NCI-H146 (cell line): ENCODE measurements at places on chromosomes 7 and 10.

DNA sequence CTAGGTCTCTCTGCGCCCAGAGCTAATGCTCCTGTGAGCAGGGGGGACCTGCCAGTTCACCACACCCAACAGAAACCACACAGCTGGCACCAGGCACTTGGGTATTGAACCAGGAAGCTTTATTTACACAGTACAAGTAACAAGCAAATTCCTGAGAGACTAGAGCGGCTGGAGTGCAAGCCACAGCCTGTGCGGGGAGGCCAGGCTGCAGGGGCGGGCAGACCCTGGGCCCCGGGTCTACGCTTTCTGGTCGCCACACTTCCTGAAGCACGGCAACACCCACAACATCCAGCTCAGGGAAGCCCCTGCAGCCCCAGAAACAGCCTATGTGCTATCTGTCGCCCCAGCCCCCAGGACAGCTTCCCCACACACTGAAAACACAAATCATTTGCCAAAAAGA, 125.0 kb downstream of the FAM53B start:
- no peak for DNase-seq

DNA sequence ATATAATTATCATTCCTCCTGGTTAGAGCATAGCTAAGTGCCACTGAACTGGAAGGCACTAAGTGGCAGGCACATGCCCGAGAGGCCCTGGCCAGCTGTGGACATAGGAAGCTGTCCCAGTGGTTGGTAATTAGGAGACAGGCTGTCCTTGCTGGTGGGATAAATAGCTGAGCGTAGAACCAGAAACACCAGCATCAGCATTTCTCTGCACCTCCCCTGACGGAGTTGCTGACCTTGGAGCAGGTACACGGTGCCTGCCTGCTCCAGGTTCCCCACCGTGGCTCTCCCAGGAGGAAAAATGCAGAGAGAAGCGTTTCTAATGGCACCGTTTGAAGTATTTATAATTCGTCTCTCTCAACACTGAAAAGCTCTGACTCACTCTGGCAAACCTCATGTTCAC, 5.6 kb upstream of the ABLIM1 start:
- peak; percentile 32 for DNase-seq

DNA sequence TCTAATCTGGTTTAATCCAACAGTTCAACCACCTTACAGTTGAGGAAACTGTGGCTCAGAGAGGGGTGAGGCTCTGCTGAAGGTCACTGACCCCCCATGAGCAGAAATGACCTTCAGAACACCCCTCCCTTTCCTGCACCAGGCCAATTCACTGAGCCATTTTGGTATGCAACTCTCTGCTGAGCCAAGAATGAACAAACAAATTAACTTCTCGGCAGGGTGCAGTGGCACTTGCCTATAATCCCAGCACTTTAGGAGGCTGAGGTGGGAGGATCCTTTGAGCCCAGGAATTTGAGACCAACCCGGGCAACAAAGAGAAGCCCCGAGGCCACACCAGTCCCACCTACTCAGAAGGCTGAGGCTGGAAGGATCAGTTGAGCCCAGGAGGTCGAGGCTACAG, 29.8 kb downstream of the PDGFA start:
- DNase-seq = no peak

DNA sequence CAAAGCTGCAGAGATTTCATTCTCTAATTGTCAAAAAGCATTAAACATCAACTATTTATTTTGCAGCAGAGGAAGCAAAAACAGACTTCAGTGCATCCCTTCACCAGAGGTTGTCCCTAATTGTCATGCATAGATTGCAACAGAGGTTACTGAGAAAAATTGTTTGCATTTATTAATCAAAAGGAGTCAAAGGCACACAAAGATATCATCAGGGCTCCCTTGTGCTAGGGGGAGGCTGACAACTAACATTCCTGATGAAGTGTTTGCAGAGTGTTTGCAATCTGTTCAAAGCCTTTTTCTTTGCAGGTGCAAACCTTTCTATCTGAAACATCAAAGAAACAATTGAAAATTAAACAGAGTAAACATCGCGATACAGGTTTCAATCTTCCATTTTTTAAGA, 227.5 kb downstream of the TEX36 start:
- DNase-seq = no peak

- DNase-seq = no peak
Measured at GRCh38 chr7:54179321-54180029, 362.7 kb upstream of the VSTM2A start.

DNA sequence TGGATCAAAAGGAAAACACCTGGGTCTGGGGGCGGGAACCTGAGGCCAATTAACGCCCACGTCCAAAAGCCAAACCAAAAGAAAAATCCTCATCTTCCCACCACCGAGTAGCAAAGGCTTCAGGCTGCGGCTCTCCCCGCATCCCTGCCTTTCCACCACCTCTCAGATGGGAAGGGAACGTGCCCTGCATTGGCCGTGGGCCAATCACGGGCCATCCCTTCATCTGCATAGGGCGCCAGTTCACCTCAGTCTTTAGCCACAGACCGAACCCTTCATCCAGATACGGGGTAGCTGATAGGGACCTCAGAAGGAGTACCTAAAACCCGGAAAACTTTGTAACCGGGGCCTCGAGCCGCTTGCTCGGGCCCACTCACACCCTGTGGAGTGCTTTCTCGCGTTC, 626 bp downstream of the PRPF18 start:
- DNase-seq = peak; percentile 41

DNA sequence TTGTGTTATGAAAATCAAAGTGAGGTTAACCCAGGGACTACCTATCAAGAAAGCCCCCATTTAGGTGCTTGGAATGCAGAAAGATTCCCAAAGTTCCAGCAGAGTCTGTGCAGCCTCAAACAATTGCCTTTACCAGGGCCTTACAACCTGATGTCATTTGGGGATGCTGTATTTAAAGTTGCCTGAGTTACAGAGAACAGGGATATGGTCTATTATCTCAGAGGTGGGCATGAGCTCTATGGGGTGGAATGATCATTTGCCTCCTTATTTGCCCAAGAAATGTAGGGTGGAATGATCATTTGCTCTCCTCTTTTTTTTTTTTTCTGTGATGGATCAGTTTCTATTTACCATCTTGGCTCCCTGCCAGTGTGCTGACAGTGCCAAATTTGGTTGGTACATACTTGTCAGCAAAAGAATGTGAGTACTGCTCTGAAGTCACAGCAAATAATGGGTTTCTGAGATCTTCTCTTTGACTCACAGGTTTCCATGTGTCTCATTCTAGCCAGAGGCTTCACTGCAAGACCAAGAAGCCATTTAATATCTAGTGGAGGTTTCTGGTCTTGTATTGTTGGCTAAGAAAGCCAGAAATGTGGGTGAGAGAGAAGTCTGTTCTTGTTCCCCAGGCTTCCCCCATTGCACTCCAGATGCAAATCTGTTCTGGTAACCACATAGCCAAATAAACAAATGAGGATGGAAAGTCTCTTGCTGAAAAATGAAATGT, 45.5 kb upstream of the ZNRF2 start:
- peak; percentile 87 for DNase-seq

DNA sequence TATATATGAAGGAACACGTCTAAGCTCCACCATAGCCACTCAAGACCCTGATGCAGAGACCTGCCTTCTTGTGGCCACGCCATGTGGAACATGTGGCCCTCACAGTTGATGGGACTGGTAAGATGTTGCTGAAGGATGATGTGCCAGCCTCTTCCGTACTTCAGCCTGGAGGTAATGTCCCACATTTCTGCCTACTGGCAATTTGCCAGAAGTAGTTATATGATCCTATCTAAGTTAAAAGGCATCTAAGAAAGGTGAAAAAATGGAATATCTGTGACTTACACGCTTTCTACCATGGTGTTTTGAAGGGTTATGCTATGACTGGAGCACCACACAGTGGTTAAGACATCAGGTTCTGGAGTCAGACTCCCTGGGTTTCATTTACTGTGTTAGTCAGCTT, 948.7 kb upstream of the GHITM start:
- DNase-seq = no peak

GRCh38 chr7:82131215-82131614, 312.4 kb downstream of the CACNA2D1 start:
- no peak for DNase-seq

GRCh38 chr7:35828817-35829216, 28.0 kb downstream of the SEPTIN7 start:
- DNase-seq = no peak

GRCh38 chr10:19638182-19638895, 177.9 kb upstream of the PLXDC2 start:
- no peak for DNase-seq

DNA sequence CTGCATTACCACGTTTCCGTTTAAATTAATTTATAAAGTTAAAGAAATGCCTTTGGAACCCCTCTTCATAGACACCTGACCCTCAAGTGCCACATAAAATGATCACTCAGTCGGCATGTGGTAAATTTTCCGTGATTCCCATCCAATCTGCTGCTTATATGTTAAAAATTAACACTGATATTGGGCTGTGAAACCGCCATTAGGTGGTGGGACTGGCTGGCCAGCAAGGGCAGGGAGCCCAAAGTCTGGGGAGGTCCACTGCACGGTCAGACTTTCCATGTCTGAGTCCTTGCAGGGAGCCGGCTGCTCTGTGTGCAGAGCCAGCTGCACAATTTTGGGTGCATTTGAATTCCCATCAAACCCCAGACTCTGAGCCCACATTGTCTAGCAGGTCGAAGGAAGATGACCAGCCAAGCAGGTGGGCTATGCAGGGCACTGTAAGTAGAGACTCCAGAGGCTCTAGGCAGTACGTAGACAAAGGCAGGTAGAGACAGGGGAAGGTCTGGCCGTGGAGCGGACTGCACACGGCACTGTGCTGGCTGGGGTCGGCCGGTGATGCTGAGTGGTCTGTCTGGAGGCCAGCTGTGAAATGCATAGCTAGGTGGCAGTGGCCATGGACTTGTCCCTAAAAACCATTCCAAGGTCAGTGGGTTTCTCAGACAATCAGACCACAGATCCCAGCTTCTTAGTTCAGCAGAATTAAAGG, 122.9 kb downstream of the SH3PXD2A start:
- no peak for DNase-seq

DNA sequence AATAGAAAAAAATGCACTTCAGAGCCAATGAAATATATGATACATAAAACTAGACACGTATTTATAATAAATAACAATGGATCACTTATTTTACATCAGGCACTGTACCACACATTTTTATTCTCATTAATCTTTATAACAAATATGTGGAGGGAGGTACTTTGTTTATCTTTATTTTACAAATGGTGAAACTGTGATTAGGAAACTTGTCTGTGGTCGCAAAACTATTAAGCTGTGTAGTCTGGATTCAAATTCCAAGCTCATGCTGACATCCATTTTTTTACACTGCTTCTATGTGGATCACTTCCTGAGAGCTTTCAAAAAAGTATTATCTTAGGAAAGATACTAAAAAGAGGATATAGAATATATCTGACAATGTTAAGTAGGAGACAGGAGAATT, 978.6 kb downstream of the SORCS1 start:
- no peak for DNase-seq

- no peak for DNase-seq
Measured at GRCh38 chr7:157459966-157460365, 123.2 kb downstream of the DNAJB6 start.

GRCh38 chr7:84811362-84811761, 375.5 kb downstream of the SEMA3D start:
- DNase-seq = no peak
